ENCODE measurements at places on chromosomes 12 and 14.

- DNase-seq = no peak
These were observed 68.9 kb upstream of the STAC3 start for GRCh38 chr12:57319678-57320469.

- DNase-seq = no peak
These were observed 26.1 kb upstream of the C14orf180 start for GRCh38 chr14:104553166-104554087.

DNA sequence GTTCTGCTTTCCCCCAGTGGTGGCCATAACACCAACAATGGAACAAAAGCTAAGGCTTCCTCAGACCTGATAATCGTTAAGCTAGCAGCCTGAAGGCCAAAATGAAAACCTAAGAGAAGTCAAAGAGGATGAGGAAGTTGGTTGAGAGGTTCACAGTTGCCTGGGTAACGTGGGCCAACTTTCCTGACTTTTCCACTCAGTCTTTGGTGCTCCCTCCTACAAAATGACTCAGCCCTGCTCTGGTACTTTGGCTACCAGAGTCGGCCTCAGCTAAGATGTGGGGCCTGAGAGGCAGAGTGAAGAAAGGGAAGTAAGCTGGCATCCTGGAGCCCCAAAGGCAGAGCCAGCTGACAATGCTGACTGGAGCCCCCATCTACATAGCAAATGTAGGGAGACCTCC lies 14.9 kb upstream of the FKBP11 start:
- DNase-seq = no peak

DNA sequence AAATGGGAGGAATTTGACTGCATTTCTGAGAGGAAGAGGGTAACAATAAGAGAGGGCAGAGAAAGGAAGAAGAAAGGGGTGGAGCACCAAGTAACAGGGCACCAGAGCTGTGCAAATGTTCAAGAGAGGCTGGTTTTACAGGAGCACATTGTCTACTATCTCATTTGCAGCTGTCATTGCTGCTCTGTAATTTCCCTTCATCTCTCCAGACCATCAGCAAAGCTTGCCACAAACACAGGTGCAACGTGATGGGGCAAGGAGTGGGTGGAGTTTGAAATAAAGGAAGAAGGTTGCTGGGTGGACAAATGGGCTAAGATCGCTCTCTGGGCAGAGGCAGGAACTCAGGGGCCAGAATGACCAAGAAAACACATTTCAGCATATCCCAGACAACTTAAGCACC lies 47.9 kb upstream of the PLEKHG6 start:
- DNase-seq = no peak

DNA sequence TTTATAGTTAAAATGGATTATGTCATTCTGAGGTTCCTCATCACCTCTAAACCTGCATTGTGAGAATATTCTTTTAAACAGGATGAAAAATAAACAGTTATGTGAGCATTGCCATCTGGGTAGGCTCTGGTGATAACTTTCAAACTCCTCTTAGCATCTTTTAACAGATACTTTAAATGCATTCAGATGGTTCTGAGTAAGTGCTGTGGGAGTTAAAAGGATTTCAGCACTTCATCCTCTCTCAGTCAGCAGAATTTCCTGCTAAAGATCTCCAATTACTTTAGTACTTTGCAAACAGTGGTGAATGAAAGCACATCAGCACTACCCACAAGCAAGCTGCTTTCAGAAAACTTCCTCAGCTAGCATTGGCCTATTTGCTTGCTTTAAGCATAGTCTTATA lies 59.3 kb upstream of the TMTC1 start:
- DNase-seq = no peak

DNA sequence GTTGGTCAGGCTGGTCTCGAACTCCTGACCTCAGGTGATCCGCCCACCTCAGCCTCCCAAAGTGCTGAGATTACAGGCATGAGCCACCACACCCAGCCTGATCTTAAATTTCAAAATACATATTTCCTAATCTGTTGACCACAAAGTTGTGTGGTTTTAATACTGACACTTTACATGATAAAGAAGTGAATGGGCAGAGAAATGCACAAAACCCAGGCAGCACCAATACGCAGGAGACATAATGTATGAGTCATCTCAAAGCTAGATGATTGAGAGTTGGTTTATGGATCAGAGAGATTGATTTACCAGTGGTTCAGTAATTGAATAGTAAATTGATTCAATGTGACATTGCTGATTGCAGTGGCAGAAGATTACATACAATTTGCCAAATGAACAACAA lies 19.2 kb upstream of the PPP2R5E start:
- no peak for DNase-seq

DNA sequence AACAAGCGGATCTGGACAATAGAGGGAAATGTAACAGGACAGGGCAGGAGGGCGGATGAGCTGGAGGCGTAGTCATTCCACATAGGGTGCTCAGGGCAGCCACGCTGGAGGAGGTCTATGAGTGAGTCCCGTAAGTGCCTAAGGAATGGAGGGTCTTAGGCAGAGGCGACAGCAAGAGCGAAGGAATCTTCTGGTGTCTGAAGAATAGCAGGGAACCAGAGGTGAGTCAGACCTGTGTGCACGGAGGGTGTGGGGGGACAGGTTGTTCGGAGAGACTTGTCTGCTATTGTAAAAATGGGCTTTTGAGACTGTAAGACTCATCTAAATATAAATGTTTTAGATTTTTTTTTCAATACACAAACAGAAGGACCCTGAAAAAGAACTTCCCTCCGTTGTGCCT lies 70.6 kb downstream of the SETD3 start:
- DNase-seq = no peak

GRCh38 chr12:130685250-130685787 lies 30.8 kb downstream of the RIMBP2 start:
- no peak for DNase-seq

GRCh38 chr12:121061831-121062230 lies 22.8 kb upstream of the OASL start:
- DNase-seq = no peak

GRCh38 chr14:32669391-32669790 lies 269.3 kb upstream of the NPAS3 start:
- DNase-seq = no peak

DNA sequence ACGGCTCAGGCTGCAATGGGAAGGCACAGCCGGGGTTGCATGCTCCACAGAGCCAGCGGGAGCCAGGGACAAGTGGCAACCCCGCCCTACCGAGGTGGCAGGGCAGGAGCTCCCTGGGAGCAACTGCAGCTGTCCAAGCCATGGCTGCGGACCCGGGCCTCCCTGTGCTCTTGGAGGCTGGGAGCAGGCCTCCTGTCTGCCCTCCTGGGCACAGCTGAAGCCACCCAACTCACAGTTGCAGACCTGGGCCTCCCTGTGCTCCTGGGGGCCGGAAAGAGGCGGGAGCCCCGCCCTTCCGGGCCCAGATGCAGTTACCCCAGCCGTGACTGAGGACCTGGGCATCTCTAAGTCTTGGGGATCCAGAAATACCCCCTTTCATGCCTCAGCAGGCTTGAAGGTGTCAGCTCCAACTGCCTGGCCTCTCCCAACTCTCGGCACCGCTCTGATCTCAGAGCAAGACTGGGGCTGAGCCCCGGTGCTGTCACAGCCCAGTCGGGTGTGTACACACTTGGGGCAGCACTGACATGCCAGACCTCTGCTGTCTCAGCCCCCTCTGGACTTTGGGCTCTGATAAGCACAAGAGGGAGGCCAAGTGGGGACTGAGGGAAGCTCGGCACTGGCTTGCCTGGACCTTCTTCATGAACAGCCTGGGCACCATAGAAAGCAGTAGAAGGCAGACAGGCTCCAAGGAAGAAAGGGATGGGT lies 7.5 kb upstream of the RASSF9 start:
- no peak for DNase-seq

DNA sequence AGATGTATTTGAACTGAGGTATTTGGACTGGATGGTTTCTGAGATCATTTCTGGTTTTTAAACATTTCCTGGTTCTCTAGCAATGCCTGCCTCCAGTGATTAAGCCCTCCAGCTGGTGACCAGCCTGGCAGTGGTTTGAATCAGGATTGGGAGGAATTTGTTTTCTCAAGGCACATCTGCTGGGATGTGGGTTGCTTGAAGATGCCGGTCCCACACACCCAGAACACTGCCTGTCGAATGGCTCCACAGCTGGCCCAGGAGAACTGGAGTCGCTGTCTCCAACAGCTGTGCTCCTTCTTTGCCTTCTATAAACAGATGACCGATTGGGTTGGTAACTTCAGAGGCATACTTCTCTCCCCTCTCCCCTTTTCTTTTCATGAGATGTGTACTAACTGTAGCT lies 258.0 kb upstream of the DDHD1 start:
- no peak for DNase-seq

GRCh38 chr12:113054948-113055486 lies 1.5 kb upstream of the DTX1 start:
- DNase-seq = no peak

DNA sequence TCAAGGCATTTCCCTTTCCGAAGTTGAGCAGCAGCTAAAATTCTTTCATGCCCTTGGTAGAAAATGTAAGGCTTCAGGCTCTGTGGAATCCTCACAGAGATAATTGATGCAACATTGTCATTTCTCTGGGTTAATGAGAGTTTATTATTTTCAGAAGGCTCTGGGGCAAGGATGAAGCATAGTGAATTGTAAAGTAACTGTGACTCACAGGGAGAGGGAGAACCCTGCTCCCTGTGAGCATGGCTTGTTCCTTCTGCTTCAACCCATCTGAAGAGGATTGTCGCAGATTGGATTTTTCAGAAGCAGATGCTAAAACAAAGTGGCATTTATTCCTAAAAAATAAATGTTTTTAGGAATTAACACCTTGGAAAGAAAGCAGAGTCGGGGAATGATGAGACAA lies 41.2 kb downstream of the APOBEC1 start:
- DNase-seq = no peak

DNA sequence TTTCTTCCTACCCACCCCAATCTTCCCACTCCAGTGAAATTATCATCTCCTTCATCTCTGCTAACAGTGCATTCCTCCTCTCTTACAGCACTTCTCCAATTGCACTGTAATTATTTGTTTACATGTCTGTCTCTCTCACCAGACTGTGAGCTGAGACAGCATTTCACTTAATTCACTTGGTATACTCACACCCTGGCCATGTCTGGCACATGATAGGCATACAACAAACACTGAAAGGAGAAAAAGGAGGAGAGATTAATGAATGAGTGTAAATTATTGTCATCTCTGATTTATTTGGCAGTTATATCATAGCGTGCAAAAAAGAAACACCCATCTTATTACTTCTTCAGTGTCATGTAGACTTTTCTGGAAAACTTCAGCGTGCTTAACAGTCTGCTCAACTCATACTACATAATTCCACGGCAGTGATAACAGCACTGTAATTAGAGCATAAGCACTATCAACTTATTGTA lies 452.3 kb downstream of the ADAMTS20 start:
- no peak for DNase-seq

- DNase-seq = no peak
These were observed 44.3 kb downstream of the GPR65 start for GRCh38 chr14:88049266-88049665.
